ENCODE measurements at places on chromosomes 11 and 22. TPM values are rescaled to one million over a fixed set of nuclear protein-coding genes. Genes with fewer than 3 reads are reported as not detected.

Gene FOLR3
- total RNA-seq: not detected

Gene TCF20
- total RNA-seq: 75.1 TPM

Gene UBQLNL
- total RNA-seq: 0.80 TPM

Gene PRCP
- 56.9 TPM for total RNA-seq

Gene PRSS23
- total RNA-seq: 12.0 TPM

DNA sequence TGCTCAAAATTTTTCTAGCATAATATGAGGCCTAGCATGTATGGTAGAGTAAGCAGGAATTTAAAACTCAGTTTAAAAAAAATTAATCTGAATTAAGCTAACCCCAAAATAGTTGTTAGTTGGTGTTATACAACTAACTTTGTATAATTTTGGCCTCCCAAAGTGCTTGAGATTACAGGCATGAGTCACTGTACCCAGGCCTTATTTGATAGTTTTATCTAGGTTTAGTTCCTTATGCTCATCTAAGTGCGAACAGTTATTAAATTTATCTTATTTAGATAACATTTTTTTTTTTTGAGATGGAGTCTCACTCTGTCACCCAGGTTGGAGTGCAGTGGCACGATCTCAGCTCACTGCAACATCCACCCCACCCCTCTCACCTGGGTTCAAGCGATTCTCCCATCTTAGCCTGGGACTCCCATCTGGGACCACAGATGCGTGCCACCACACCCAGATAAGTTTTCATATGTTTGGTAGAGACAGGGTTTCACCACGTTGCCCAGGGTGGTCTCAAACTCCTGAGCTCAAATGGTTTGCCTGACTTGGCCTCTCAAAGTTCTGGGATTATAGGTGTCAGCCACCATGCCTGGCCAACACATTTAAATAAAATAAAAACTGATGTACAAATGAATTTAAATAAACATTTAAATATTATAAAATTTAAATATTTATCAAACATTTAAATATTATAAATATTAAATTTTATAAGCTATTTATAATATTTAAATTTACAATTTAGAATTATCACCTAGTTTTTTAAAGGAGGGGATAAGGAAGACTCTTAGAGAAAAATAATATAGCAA, 7.5 kb downstream of the IL18 start:
- DNase-seq: no peak
- H3K27ac ChIP-seq: no peak overlapping the region
- no peaks in the 10 kb centered on the region for H3K27me3 ChIP-seq

DNA sequence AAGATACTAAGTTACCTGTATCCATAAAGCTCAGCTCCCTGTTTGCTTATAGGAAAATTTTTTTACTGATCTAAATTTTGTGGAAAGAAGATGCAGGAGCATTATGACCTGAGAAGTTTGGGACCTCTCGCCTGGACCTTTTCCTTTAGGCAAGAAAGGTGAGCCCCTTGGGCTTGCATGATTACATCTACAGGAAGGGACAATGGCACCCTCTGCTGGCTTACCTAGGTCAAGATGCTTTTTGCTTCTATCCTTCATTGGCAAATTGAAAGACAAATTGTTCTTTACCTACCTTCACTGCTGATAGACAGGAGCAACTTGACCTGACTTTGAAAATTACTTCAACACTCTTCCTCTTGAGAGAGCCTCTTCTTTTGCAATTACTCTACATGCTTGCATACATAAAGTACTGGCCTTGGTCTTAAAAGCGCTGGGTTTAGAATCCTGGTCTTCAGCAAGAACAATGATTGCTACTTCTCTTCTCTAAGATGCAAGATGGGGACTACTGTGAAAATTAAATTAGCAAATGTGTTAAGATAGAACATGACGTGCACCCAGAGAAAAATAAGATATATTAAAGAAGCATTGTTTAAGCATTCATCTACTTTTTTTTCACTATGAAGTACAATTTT, 147.2 kb downstream of the TRPC6 start:
- no peaks in the 10 kb centered on the region for H3K27me3 ChIP-seq
- H3K27ac ChIP-seq: no peak overlapping the region
- DNase-seq: no peak
- no peaks in the 10 kb centered on the region for H3K36me3 ChIP-seq
- no peak overlapping the region for H3K4me3 ChIP-seq
- no peaks in the 10 kb centered on the region for H3K4me1 ChIP-seq

DNA sequence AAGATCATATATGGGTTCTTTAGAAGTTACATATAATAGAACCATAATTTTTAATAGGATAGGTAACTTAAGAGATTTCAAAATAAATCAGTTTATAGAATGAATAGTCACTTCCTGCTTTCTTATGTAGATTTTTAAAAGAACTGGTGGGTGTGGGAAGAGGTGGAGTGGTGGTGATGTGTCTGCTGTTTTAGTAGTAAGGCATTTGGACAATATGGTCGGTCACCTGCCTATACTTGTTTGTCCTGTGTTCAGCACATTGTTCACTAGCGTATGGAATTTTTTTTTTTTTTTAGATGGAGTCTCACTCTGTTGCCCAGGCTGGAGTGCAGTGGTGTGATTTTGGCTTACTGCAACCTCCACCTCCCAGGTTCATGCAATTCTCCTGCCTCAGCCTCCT, 39.3 kb downstream of the CCDC81 start:
- no peaks in the 10 kb centered on the region for H3K36me3 ChIP-seq
- DNase-seq: no peak
- no peak overlapping the region for H3K4me3 ChIP-seq
- no peaks in the 10 kb centered on the region for H3K4me1 ChIP-seq

DNA sequence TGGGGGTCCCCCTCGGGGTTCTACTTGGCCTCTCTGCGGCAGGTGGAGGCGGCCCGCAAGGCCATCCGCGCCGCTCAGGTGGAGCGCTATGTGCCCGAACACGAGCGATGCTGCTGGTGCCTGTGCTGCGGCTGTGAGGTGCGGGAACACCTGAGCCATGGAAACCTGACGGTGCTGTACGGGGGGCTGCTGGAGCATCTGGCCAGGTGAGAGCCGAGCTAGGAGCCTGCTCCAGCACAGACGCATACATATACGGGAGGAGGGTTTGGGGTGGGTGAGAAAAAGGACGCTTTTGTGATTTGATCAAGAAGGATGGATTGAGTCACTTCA, 415 bp downstream of the CENATAC start:
- peak overlapping the region; percentile 93 for H3K4me3 ChIP-seq
- peaks cover 19% of the 10 kb centered on the region for H3K4me1 ChIP-seq
- H3K27ac ChIP-seq: peak overlapping the region; percentile 79
- H3K27me3 ChIP-seq: no peaks in the 10 kb centered on the region
- H3K36me3 ChIP-seq: no peaks in the 10 kb centered on the region

DNA sequence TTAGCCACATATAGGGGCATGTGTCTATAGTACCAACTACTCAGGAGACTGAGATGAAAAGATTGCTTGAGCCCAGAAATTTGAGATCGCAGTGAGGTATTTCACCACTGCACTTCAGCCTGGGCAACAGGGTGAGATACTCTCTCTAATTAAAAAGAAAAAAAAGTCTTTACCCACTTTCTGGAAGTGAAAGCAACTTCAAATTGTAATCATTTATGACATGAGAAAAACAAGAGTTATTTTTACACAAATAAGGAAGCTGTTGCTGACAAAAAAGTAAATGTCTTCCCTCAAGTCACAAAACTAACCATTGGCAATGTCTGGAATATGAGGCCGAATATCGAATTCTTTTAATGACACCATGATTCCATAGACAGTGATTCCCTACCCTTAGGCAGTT, 71.4 kb downstream of the GLYATL1 start:
- no peak for DNase-seq
- H3K4me1 ChIP-seq: peaks cover 6% of the 10 kb centered on the region
- H3K36me3 ChIP-seq: no peaks in the 10 kb centered on the region
- H3K27me3 ChIP-seq: no peaks in the 10 kb centered on the region
- no peak overlapping the region for H3K4me3 ChIP-seq
- H3K27ac ChIP-seq: no peak overlapping the region

DNA sequence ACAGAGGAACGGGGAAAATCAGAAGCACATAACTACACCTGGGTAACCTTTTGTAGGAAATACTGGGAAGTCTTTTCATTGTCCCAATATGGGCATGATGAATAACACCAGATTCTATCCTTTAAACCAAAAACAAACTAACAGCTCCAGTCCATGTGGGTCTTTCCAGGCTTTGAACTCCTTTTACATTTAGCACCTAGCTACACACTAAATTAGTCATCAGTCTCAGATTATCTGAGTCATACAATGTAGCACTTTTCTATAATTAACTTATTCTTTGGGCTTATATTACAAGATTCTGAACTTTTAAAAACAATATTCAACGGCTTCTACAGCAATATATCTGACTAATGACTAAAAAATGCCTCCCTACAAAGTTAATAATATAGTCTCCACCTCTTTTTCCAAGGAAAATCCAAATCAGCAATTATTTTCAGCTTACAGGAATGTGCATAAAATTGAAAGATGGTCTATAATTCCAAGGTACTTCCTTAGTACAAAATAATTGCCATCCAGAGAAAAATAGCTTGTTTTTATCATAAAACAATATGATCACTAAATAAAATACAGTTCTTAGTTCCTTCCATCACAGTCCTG, 26.3 kb downstream of the STK33 start:
- no peaks in the 10 kb centered on the region for H3K27me3 ChIP-seq
- H3K4me1 ChIP-seq: no peaks in the 10 kb centered on the region
- H3K36me3 ChIP-seq: no peaks in the 10 kb centered on the region
- H3K4me3 ChIP-seq: no peak overlapping the region
- DNase-seq: no peak

GRCh38 chr11:61113201-61113600, 10.9 kb downstream of the CD5 start:
- no peak overlapping the region for H3K27ac ChIP-seq
- no peak overlapping the region for H3K4me3 ChIP-seq
- no peak for DNase-seq
- no peaks in the 10 kb centered on the region for H3K27me3 ChIP-seq
- no peaks in the 10 kb centered on the region for H3K36me3 ChIP-seq

DNA sequence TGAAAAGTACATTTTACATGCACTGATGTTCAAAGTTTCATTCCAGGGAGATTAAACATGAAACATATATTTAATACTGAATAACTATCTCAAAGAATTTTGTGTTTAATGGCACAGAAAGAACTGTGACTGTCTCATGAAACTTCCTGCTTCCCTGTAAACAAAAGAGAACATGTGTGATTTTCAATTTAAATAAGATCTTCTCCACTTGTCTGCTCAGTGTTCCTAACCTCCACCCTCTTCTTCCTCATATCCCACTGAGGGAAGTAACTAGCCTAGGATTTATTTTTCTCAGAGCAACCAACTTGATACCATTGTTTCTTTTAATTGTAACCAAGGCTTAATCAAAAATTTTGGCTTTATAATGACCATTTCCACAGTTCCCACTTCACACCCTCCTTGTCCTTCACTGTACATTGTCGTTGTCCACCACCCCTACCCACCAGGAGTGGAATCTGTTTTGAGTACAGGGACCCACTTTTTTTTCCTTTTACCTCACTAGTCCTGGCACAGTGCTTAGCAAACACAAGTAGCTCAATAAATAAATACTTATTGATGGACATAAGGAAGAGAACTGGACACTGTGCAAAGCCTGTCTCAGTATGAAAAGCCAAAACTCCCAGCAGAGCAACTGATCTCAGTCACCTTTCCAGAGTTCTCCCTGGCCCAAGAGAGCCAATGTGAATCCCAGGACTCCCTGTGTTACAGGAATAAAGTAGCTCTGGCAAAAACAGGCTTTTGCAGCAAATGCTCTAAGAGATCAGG, 4.2 kb downstream of the CPSF7 start:
- no peak overlapping the region for H3K27ac ChIP-seq

GRCh38 chr22:22357024-22357883, 112.7 kb downstream of the VPREB1 start:
- H3K27me3 ChIP-seq: no peaks in the 10 kb centered on the region
- H3K4me1 ChIP-seq: peaks cover 4% of the 10 kb centered on the region
- H3K4me3 ChIP-seq: no peak overlapping the region

- no peaks in the 10 kb centered on the region for H3K36me3 ChIP-seq
- no peak overlapping the region for H3K27ac ChIP-seq
- H3K4me1 ChIP-seq: no peaks in the 10 kb centered on the region
- no peak overlapping the region for H3K4me3 ChIP-seq
- no peak for DNase-seq
- H3K27me3 ChIP-seq: no peaks in the 10 kb centered on the region
Measured at GRCh38 chr11:8309311-8309710, 45.6 kb upstream of the LMO1 start.

DNA sequence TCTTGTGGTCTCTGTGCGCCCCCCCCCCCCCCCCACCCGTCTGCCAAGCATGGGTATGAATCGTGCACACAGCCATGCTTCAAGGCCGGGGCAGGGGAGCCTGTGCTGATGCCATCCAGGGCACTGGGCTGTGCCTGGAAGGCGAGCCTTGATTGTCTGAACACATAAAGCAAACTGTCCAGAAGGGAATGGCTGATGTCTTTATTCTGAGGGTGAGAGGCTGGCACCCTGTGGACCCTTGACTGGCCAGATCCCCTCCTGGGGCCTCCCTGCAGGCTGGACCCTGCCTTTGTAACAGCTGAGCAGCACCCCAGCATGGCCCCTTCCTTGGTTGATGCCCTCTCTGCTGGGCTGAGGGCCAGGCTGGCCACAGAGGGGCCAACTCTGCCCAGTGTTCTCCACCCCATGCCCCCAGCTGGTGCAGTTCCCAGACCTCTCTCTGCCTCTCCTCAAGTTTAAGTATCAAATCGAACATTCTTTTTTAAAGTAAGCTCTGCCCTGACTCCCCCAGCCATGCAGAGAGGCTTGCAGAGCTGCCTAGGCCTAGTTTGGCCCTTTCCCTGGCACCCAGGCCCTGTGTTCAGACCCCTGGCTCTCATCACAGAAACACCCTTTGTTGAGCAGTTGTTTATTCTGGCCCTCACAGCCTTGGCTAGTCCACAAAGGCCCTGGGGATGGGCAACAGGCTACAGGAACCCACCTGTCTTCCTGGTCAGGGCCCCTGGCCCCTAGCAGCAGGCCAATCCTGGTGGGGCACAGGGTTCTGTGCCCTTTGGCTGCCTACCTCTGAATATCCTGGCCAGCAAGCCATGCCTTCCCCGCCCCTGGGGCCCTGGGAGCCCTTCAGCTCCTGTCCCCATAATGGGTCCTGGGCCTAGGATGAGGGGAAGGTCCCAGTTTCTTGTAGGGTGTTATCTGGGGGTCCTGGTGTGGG, 3.9 kb upstream of the RANBP1 start:
- H3K27ac ChIP-seq: no peak overlapping the region
- H3K4me1 ChIP-seq: peaks cover 10% of the 10 kb centered on the region
- no peaks in the 10 kb centered on the region for H3K27me3 ChIP-seq
- H3K36me3 ChIP-seq: no peaks in the 10 kb centered on the region
- no peak overlapping the region for H3K4me3 ChIP-seq
